ENCODE measurements at places on chromosomes 7 and 10.

GRCh38 chr10:64098994-64099393, 577.8 kb downstream of the REEP3 start:
- no peak for DNase-seq

DNA sequence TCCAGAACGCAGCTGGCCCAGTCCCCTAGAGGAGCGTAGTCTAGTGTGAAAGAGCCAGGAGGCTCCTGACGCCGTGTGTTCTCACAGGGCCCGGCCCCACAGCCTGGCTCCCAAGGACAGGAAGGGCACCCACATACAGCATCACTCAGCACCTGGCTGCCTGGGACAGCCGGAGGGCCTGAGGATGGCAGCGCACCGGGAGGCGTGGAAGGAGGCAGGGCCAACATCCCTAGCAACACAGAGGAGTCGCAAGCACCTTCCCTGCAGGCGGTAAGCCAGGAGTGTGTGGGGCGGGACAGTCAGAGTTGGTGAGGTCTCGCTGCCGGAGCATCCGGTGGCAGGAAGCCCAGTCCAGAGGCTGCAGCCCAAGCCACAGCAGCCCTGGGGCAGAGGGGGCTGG, 125.8 kb downstream of the MAD1L1 start:
- no peak for DNase-seq

GRCh38 chr10:104622598-104623209, 18.4 kb upstream of the SORCS3 start:
- DNase-seq: no peak

DNA sequence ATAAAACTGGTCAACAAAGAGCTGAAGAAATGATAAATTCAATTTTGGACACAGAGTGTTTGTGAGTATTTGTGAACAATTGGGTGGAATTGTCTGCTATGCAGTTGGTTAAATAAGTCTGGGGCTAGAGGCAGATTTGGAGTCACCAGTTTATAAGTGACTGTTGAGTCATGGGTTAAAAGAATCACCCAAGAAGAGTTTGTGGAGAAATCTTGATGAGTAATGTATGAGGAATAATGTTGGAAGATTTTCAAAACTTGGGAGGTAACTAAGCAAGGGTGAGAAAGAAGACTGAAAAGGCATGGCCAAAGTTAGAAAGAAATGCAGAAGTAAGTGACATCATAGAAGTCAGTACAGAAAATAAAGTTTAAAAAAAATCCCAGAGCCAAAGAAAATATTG, 750.7 kb downstream of the MAGI2 start:
- no peak for DNase-seq

DNA sequence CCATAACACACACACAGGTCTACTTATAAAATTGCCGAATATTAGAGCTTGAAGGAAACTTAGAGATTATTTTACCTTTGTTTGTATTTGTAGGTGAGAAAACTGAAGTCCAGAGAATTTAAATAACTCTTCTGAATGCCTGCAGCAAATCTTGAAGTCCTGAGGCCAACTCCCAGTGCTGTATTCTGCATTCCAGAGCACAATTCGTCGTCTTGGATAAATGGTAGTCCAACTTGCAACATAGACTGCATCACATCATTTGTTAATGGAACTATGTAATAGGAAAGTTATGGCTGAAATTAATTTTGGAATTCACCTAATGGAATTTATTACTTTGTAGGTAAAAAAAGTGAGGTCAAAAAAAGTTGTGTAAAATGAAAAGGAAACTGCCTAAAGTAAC, 37.3 kb upstream of the SEMA3D start:
- DNase-seq: no peak

- DNase-seq: no peak
Measured at GRCh38 chr7:94008537-94008936, 4.4 kb upstream of the BET1 start.

DNA sequence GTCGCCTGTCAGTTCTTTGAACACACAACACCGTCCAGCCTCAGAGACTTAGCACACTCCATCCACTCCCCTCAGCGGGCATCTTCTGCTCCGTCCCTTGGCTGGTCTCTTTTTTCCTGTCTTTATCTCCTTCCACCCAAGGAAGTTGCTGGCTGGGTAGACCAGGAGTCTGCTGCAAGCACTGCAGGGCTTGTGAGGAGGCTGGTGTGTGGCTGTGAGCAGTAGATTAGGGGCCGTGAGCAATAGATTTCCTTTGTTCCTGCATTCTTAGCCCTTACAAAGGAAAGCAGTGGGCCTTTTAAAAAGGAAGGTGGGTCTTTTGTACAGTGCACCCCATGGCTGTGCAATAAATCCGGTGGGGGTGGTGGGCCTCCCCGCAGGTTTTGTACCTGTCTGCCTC, 100.3 kb upstream of the BTBD16 start:
- DNase-seq: no peak

- DNase-seq: no peak
Measured at GRCh38 chr10:6642876-6643275, 62.8 kb upstream of the PRKCQ start.

All from posterior vena cava (tissue), 2 donors.